ENCODE measurements at places on chromosomes 5 and 9. TPM values are rescaled to one million over a fixed set of nuclear protein-coding genes. Genes with fewer than 3 reads are reported as not detected.

DNA sequence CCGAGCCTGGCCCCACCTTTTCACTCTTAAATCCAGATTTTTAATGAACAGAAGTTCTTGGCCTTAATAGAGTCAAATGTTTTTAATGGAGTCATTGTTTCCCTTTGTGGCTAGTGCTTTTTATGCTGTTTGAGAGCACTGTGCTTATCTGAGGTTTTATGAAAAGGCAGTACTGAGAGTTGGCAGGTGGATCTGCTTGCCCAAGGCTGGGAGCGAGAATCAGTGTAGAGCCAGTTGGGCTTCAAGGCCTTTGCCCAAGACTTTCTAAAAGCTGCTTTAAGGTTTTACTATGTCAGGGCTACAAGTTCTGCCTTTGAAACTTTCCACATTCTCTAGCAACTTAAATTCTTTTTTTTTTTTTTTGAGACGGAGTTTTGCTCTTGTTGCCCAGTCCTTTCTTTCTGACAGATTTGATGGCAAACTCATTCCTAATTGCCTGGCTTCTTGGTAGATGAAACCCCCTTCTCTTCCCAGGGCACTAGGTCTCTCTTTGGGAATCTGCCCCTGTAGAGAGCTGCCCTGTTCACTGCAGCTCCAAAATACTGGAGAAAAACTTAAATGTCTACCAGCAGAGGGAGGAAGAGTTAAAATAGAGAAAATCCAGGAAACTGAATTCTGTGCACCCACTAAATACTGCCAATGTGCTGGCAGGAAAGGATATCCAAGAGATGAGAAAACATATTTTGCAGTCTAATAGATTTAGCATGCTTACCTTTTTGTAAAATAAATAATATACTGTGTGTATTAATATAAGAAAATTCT is 36.9 kb upstream of the CDK20 start:
- DNase-seq = peak; percentile 29

- no peak for DNase-seq
Measured at GRCh38 chr5:110590187-110590586, 136.3 kb downstream of the TMEM232 start.

LCP2 gene
- polyA plus RNA-seq = 4.6 TPM

GRCh38 chr5:95668216-95668615 is 14.6 kb downstream of the SPATA9 start:
- DNase-seq = no peak

DNA sequence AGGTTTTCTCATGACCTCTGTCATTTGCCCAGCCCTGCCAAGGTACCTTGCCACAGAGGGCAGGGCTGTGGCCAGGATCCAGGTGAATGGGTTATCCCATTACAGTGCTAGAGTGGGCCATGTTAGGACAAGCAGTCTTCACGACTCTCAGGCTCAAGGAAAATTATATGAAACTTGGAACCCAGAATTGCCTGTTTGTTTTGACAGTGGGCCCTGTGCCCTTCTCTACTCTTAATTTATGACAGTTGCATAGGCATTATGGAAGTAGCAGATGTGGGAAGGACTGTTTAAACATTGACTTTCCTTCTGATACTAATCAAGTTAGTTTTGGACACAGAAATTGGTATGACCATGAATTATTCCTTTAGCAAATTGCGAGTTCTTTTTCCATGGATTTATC is 41.7 kb downstream of the ITGA2 start:
- DNase-seq = no peak

SLC45A2 gene
- polyA plus RNA-seq = 0.22 TPM

GRCh38 chr9:83656032-83656680 is 33.2 kb downstream of the IDNK start:
- no peak for DNase-seq

DNA sequence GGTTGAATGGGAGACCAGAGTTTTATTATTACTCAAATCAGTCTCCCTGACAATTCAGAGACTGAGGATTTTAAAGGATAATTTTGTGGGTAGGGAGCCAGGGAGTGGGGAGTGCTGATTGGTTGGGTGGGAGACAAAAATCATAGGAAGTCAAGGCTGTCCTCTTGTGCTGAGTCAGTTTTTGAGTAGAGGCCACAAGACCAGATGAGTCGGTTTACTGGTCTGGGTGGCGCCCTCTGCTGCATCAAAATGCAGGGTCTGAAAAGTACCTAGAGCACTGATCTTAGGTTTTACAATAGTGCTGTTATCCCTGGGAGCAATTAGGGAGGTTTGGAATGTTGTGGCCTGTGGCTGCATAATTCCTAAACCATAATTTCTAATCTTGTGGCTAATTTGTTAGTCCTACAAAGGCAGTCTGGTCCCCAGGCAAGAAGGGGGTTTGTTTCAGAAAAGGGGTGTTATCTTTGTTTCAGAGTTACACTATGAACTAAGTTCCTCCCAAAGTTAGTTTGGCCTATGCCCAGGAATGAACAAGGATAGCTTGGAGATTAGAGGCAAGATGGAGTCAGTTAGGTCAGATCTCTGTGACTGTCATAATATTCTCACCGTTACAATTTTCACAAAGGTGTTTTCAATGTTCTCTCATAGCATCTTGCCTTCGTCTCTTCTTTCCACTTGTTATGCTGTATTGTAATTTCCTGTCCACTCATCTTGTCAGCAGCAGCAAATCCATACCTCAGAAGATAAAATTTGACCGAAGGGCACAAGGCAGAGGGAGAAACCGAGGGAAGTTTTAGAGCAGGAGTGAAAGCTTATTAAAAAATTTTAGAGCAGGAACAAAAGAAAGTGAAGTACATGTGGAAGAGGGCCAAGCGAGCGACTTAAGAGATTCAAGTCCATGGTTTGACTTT is 59.2 kb upstream of the CLINT1 start:
- no peak for DNase-seq

- no peak for DNase-seq
Measured at GRCh38 chr9:23669776-23670175, 156.3 kb downstream of the ELAVL2 start.

GRCh38 chr9:137252555-137253506 is 1.7 kb downstream of the STPG3 start:
- no peak for DNase-seq

GRCh38 chr9:134163371-134164196 is 780 bp downstream of the RNU6ATAC start:
- peak; percentile 61 for DNase-seq

GRCh38 chr5:11177999-11178711 is 417.1 kb upstream of the DAP start:
- no peak for DNase-seq

DNA sequence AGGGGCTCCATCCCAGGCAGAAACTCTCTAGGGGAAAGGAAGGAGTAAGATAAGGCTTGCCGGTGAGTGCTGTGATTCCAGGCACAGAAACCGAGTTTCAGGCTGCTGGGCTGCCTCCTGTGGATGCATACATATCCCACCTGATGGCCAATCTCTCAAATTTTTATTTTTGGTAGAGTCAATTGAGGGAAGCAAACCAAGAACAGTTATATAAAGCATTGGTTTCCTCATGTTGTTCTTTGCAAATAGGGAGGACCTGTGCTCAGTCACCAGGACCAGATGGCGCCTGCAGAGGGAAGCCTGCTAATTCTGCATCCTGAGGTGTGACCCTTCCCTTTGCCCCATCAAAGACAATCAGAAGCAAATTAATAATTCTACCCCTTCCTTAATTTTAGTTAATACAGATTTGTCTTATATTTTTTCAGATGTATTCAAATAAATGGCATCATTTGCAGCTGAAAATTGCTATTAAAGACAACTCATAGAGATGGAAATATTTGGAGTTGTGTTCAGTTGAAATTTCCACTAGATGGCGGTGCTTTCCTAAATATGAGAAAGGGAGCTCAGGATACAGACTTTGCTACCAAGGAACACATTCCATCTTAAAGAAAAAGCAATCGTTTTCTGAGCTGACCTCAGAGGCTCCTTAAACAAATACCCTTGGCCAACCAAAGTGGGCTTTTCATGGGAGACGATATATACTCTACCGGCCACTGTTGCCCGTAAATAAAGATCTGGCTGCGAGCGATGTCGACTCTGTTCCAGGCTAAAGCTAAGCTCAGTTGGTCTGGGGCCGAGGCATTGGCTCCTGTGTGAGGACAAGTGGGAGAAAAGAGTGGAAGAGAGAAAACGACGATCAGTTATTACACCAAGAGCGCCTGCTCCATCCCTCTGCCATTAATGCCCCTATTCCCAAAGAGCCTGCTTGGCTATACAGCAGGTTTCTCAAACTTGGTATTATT is 225.7 kb upstream of the KLF9 start:
- DNase-seq = no peak

- DNase-seq = no peak
Measured at GRCh38 chr9:14887149-14887548, 23.1 kb downstream of the FREM1 start.

SPINK4 gene
- not detected for polyA plus RNA-seq

PCDHGA8 gene
- polyA plus RNA-seq = 0.09 TPM

DNA sequence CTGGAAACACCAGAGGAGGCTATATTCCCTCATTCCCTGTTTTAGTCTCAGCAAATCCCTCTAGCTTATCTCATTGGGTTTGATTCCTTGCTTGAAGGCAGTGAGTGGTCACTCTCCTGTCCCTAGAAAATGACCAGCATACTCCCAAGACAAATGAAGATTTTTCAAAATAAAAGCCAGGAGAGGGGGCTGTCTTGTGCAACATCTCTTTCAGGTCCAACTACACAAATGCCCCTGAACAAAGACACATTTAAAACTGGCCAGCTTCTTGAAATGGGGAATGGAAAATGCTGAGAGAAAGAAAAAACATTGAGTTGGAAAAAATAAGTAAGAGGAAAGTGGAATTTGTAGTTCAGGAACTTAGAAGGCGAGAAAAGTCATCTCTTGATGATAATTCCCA is 49.3 kb upstream of the FAM169A start:
- DNase-seq = no peak

GRCh38 chr9:125637241-125637640 is 69.8 kb downstream of the MAPKAP1 start:
- DNase-seq = no peak

- no peak for DNase-seq
Measured at GRCh38 chr9:100160021-100160420, 61.0 kb downstream of the INVS start.

DNA sequence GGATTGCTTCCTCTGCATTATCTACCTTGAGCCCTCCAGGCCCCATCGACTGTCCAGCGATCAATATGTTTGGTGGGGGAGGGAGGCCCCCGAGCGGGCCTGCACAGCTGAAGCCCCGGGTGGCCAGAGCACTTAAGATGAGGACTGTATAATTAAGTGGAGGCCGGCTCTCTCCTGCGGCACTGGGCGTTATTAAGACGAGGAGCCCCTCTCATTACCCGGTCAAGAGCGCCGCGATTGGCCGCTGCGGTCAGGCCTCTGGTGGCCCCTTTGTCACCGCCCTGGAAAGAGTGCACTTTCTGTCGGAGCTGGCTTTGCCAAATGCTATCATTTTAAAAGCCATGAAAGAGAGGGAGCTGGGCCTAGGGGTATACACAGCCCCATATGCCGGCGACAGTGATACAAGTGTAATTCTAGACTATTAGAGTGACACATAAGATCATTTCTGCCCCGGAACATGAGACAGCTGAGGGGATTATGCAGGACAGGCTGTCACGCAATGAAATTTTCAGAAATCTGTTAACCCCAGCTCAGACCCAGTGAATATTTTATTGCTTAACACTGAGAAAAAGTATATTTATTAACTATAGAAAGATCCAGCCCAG is 106.3 kb upstream of the IRX1 start:
- DNase-seq = no peak

GRCh38 chr9:15262581-15262980 is 44.4 kb downstream of the TTC39B start:
- DNase-seq = no peak

GDNF gene
- polyA plus RNA-seq = 0.34 TPM

CAVIN4 gene
- 0.24 TPM for polyA plus RNA-seq

PRUNE2 gene
- 12.6 TPM for polyA plus RNA-seq

DNA sequence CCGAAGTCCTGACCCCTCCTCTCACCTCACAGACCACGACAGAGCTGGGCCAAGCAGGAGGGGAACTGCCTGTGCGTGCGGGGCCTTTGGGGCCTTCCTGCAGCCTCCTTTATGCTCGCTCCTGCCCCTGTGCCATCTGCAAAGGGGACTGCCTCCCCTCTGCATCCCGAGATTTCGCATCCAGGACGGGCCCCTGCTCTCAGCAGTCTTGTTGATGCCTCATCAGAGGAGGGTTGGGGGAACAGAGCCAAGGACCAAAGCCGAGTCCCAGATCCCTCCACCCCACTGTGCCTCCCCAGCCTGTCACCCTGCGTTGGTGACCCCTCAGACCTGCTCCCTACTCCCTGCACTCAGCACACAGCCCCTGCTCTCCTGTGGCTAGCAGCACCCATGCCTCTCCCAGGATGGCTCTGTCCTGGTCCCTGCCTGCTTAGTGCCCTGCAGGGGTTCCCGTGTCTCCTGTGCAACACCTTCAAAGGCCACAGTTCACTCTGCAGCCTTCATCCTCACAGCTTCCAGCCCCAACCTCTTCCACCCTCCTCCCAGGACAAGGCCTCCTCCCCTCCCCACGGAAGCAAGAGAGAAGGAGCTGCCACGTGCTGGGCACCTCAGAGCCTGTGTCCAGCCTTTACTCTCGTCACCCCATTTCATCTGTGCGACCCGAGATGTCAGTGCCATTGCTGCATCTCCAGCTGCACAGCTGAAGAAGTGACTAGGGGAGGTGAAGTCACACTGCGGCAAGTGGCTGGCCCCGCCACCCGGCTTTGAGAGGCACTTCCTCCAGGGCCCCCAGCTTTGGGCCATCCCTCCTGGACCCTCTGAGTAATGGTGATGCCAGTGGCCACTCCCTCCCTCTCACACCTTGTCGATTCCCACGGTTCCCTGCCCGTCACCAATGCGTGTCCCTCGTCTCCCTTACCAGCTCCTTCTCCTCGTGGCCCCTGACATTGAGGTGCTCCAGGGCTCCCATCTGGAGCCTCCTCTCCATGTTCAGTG is 62.6 kb upstream of the LRRTM2 start:
- DNase-seq = no peak

DNA sequence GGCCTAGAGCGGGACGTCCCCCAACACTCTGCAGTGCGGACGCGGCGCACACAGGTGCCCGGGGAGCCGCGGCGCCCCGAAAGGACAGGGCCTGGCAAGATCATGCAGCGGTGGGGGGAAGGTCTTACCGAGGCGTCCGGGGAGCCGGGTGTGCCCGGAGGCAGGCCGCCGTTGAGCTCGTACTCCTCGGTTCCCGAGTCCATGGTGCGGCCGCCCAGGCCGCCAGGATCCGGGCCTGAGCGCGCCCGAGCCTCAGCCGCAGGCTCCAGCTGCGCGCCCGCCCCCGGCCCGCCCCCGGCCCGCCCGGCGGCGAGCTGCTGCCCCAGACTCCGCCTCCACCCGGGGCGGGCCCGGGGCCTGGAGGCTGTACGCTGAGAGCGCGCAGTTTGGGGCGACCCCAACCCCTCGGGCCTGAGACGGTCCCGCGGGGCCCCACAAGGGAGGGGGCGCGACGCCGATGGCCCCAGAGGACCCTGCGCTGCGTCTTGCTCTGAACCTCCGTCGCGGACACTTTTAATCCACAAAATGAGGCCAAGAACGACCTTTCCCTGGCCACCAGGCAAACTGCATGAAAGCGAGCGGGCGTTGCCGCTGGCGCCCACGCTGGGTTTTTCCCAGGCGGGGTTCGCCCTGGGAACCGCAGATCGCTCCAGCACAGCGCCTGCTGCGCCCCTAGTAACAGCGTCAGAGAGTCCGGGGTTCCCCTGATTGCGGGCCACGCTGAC is at the start of gene NINJ1:
Gene NINJ1 (minus strand): TSS at position 237 of the 725 bp plus-strand sequence. CDS start 34 bp downstream, at position 203.
- peak; percentile 78 for DNase-seq
